Right cardiac atrium (tissue), 5 donors: ENCODE measurements at places on chromosomes 4 and X. TPM values are rescaled to one million over a fixed set of nuclear protein-coding genes. Genes with fewer than 3 reads are reported as not detected.

- DNase-seq, result no peak
Observed at GRCh38 chr4:3851881-3852280, 85.7 kb downstream of the ADRA2C start.

GRCh38 chr4:112633477-112634235 lies 3.1 kb downstream of the ZGRF1 start:
- no peak for DNase-seq

GRCh38 chrX:109270580-109271484 lies 211.1 kb downstream of the GUCY2F start:
- no peak for DNase-seq

- DNase-seq, result no peak
Observed at GRCh38 chr4:95250544-95251137, 298.1 kb downstream of the UNC5C start.

DNA sequence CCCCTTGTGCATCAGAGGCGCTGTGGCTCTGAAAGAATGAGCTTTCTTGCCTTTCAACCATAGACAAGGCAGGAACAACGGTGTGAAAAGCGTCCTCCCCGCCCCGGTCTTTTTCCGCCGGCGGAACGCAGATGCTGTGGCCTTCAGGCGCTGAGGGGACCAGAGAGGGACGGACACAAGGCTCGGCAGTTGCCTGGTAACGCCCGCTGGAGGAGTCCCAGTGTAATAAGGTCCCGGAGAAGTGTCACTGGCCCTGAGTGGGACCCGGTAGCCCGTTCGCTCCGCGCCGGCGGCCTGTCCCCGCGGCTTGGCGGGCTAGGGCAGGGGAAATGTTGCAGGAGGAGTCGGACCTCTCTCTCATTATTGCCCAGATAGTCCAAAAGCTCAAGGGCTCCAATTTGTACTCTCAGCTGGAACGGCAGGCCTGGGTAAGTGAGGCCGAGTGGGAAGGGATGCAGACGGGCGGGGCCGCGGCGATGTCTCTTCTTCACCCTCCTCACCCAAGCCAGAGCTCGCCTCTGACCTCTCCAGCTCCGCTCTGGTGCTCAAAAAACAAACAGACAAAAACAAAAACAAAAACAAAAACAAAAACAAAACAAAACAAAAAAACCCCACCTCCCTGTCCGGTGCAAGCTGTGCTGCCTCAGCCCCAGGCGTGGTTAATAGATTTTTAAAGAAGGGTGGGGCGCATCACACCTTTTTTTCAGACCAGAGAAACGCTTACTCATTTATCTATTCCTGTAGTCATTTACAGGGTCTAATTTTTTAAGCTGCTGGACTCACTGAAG lies at the start of gene TBC1D19:
Gene TBC1D19, plus strand, starts transcription at position 220 of the 788 bp plus-strand sequence. Its CDS starts 110 bp downstream, at position 330.
- peak; percentile 88 for DNase-seq

DNA sequence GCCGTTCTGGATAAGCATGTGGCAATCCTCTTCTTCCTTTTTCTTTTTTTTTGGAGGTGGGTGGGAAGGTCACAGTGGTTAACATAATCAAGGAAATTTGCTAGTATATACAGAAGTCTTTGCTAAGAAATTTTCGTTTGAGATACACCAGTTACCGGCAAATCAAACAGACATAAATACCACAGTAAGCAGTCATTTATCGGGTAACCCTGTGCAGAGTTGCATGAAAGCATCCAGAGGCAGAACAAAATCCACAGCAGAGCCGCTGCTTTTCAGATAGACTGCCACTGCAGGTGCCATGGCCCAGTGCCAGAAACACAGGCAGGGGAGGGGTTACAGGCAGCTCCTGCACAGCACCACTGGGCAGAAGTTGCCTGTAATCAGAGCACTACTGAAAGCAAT lies 179.1 kb upstream of the MAB21L2 start:
- DNase-seq, result peak; percentile 51

DNA sequence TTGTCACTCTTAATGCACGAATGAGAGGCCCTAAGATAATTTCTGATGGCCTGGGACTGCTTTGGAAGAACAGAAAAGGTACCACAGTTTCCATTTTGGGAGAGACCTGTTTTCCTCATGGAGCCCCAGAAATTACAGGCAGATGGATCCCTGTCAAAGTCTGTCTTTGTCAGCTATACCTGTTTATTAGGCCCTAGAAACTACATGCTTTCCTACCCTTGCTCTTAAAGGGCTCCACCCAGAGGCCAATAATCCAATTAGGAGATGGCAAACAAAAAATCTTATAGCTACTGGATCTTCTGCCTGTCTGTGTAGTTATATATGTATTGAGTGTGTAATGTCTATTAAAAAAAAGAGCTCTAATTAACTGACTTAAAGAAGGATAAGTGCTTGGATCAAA lies 141.3 kb downstream of the NR3C2 start:
- no peak for DNase-seq

ASMT gene
- not detected for total RNA-seq

SPACA5 gene
- not detected for total RNA-seq

RAB39B gene
- 2.2 TPM for total RNA-seq

MOSPD2 gene
- 8.1 TPM for total RNA-seq
